ENCODE measurements at places on chromosomes 5 and 9.

GRCh38 chr9:97930972-97931371 lies 7.0 kb downstream of the HEMGN start:
- no peak for ATAC-seq

- no peak for ATAC-seq
Observed at GRCh38 chr5:97458851-97459250, 275.8 kb upstream of the RIOK2 start.

DNA sequence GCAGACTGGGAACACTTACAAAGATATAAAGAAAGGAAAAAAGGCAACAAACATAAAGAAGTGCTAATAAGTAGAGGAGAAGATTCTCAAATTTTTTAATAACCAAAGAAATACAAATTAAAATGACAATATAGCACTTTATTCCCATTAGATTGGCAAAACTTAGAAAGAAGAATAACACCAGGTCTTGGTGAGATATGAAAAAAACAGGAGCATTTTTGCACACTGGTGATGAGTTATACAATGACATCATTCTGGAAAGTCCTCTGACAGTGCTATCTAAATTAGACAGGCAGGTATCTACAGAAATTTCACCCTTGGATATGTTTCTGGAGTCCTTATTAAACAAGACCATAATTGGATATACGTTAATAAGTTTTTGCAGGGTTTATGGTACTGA lies 9.5 kb upstream of the SFXN1 start:
- no peak for ATAC-seq

DNA sequence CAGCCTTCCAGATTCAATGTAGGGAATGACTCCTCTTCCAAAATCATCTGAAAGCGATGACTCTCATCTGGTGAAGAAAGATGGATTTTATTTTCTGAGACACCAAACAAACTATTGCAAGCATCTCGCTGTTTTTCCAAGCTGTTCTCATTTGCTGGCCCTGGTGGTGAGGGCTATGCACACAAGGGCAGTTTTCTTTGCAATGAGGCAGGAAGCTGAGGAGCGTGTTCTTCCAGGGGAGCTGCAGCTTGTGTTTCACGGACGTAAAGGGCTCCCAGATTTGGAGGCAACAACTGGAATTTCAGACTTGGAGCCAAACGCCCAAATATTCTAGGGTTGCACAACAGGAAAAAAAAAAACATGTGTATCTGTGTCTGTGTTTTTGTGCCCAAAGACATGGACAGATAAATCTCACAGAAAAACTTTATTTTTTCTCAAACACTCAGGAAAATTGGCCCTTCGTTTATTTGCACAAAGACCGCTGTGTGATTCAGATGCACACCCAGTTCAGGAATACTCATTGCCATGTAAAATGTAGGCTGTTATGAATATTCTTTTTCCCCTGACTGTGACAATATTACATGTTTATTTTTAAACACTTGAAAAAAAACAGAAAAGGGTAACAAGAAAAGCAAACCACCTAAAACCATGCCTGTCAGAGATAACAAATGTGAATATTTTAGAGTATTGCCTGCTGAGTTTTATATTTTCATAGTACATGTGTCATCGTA lies 151.3 kb downstream of the GAS1 start:
- ATAC-seq = peak; percentile 41

- ATAC-seq = no peak
Observed at GRCh38 chr9:113929634-113930389, 53.7 kb downstream of the ZNF618 start.

DNA sequence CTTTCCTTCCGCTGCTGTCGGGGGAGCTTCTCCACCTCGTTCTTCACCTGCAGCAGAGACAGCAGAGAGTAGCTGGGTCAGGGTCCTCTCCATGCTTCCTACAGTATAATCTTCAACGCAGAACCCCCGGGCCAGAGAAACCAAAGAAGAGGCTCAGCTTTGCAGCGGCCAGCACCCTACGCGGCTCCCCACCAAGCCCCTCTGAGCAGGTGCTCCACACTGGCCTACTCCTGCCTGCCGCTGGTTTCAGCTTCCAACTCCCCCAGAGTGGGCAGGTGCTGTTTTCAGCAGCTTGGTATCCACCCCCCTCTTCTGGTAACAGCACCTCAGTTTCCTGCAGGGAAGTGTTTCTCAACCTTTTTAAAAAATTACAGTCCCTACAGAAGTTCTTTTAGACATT lies 58.3 kb upstream of the FBXW11 start:
- no peak for ATAC-seq

GRCh38 chr5:66694036-66694435 lies 97.8 kb downstream of the MAST4 start:
- no peak for ATAC-seq

GRCh38 chr5:144467792-144468191 lies 297.1 kb downstream of the KCTD16 start:
- peak; percentile 91 for ATAC-seq

DNA sequence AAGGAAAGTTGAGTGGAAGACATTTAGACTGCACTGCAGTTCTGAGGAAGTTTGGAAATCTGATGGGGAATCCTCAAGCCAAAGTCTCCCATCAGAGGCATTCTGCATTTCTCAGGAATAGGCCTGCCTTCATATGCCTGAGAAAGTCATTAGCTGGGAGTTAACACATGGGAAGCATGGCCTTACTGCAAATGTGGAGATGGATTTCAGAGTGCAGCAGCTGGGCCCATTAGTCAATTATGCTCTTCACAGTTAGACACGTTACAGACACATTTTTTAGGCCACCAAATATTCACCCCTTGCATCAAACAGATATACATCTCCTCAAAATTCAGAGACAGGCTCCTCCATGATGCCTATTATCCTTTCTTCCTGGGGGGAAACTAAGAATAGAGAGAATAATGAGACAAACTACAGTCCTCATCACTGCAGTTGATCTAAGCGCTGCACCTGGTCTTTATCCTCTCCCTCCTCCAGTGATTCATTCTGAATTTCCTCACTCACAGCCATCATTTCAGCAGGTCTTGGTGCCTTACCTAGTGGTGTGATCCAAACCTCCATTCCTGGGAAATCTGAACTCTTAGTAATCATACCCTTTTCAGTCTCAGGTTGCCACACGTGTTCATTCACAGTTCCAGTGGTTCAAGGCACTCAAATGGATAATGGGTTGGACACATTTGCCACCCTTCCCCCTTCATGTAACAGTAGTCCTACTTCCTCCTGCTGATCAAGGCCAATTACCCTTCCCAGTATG lies 47.9 kb upstream of the PPP2CA start:
- ATAC-seq = no peak

DNA sequence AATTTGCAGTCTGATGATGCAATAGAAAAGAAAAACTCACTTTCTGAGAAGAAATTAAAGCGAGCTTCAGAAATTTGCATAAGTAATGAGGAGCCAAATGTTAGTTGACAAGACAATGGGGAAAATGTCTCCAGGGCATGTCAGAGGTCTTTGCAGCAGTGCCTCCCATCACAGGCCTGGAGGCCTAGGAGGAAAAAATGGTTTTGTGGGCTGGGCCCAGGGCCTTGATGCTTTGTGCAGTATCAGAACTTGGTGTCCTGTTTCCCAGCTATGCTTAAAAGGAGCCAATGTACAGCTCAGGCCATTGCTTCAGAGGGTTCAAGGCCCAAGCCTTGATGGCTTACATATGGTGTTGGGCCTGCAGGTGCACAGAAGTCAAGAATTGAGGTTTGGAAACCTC lies 298.4 kb downstream of the SMARCA2 start:
- ATAC-seq = no peak

DNA sequence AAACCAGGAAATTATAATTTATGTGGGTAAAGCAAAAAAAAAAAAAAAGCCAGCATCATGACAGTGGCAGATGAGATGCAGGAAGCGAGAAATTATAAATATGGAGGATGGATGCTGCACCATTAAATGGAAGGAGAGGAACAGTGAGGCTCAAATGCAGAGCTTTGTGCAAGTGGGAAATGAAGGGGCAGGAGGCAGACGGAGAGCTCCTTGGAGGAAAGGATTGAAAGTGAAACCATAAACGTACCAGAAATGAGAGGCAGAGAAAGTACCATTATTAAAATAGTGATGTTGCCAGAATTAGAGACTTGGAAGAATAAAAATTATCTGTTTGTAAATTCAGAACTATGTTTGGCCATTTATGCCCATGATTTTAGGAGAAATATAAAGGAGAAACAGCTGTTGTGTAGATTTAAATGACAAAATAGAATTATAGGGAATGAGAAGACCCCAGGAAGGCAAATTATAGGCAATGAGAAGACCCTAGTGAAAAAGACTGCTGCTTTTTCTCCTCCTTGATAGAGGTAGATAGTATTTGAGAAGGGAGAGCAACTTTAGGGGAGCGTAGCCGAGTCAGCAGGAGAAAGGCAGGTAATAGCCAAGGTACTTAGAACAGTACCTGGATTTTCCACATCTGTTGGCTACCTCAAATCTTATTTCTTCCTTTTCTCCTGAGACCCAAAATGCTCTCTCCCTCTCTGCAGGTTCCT lies 341.0 kb upstream of the CD180 start:
- ATAC-seq = peak; percentile 19

GRCh38 chr5:141507387-141508091 lies 18.7 kb downstream of the PCDHGC5 start:
- ATAC-seq = peak; percentile 7

GRCh38 chr5:147743678-147744374 lies 38.7 kb downstream of the JAKMIP2 start:
- no peak for ATAC-seq

GRCh38 chr5:53275666-53276065 lies 166.1 kb upstream of the MOCS2 start:
- ATAC-seq = no peak

DNA sequence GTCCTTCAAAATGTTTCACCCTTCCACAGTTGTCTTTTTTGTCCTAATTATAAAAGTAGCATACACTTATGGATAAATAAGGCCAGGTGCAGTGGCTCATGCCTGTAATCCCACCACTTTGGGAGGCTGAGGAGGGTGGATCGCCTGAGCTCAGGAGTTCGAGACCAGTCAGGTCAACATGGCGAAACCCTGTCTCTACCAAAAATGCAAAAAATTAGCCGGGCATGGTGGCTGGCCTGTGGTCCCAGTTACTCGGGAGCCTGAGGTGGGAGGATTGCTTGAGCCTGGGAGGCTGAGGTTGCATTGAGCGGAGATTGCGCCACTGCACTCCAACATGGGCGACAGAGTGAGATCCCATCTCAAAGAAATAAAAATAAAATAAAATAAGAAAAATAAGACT lies 1.6 kb downstream of the C5orf52 start:
- no peak for ATAC-seq

- ATAC-seq = no peak
Observed at GRCh38 chr5:114252226-114252625, 109.6 kb upstream of the KCNN2 start.

DNA sequence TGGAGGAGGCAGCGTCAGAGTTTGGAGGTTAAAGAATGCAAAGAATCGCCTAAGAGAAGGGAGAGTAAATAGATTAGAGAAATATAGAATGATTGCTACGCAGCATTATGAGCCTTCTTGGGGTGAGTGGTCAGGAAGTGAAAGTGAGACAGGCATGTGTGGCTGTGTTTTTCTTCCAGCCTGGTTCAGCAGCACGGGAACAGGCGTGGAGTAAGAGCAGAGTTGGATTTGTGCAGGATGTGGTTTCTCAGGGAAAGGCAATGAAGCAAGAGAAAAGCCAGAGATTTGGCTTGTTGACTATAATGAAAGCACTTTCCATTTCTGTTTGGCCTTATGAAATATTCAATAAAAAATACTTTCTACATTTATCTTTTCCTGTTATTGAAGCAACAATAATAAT lies 34.3 kb upstream of the FRMD3 start:
- ATAC-seq = no peak

GRCh38 chr9:107737987-107738743 lies 248.6 kb upstream of the KLF4 start:
- ATAC-seq = peak; percentile 90

DNA sequence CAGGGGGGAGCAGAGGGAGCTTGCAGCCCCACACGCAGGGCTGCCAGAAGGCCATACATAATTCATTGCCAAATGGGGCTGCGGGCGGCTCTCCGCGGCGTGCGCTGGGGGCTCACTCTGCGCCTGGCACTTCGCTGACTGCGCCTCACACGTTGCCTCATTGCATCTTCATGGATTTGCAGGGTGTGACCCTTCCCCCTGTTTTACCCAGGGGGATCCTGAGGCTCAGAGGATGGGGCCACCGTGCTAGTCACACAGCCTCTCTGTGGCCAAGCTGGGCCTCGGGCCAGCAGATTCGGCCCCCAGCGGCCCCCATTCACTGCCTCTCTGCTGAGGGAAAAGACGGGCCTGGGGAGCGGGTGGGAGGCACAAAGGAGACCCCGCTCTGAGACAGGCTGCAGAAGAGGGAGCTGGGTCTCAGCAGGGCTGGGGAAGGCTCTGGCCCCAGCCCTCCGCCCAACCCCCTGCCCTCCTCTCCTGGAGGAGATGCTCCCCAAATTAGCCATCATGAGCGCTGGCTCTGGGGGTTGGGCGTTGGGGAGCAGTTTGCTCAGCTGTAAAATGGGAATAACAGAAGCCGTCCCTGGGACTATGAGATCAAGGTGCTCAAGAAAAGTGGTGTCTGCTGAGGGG lies 115.5 kb downstream of the C9orf50 start:
- no peak for ATAC-seq

DNA sequence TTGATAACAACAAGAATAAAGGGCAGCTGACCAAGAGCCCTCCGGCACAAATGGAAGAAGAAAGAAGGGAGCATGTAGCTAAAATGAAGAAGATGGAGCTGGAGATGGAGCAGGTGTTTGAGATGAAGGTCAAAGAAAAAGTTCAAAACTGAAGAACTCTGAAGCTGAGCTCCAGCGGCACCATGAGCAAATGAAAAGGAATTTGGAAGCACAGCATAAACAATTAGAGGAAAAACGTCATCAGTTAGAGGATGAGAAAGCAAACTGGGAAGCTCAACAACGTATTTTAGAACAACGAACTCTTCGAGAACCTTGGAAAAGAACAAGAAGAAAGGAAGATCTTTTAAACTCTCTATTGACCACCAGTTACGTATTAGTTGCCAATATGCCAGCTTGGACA lies 100.9 kb downstream of the GABBR2 start:
- ATAC-seq = no peak

- no peak for ATAC-seq
Observed at GRCh38 chr5:135133698-135134515, 99.9 kb upstream of the PITX1 start.

GRCh38 chr5:68529581-68529980 lies 314.0 kb downstream of the PIK3R1 start:
- peak; percentile 28 for ATAC-seq

DNA sequence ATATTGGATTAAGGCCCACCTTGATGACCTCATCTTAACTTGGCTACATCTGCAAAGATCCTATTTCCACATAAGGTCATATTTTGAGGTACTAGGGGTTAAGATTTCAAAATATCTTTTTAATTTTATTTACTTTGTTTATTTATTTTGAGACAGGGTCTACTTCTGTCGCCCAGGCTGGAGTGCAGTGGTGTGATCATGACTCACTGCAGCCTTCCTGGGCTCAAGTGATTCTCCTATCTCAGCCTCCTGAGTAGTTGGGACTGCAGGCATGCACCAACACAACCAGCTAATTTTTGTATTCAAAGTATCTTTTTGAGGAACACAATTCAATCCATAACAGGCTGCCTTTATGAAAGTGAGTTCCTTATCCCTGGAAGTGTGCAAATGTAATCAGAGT lies 212.3 kb downstream of the PALM2AKAP2 start:
- ATAC-seq = no peak

GRCh38 chr5:307306-307705 lies 14.2 kb upstream of the AHRR start:
- no peak for ATAC-seq
